ENCODE measurements at places on chromosomes 7 and 10.

GRCh38 chr7:92815412-92815811, 21.0 kb downstream of the CDK6 start:
- no peak for DNase-seq

DNA sequence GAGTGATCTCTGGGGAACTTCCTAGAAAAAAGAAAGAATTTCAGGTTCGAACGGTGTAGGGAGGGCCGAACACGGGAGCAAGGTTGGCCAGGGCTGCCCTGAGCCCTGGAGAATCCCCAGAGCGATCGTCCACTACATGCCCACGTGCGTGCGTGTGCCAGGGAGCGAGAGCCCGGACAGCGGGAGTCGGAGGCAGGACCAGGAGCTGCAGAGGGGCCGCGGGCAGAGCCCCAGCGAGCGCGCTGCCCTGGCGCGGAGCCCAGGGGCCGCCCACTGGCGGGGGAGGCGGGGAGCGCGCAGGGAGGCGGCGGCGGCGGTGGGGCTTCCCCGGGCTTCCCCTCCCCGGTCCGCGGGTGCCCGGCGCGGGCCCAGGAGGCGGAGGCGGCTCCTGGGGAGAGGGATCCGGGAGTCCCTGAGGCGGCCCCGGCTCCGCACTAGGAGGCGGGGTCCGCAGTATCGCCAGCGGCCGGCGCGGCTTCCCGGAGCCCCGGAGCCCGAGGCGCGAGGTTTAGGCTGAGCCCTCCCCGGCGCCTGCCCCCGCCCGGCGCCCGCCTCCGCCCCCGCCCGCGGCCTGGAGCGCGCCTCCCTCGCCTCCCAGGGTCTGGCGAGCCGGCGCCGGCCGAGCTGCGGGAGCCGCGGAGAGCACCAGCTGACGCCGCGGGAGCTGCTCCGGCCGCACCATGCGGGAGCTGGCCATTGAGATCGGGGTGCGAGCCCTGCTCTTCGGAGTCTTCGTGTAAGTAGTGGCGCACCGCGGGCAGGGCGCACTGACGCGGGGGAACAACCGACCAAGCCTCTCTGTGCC, at the start of gene PLPP4:
Gene PLPP4, plus strand, starts transcription at position 602 of the 805 bp plus-strand sequence. Its CDS starts 79 bp downstream, at position 681.
- DNase-seq = peak; percentile 51

DNA sequence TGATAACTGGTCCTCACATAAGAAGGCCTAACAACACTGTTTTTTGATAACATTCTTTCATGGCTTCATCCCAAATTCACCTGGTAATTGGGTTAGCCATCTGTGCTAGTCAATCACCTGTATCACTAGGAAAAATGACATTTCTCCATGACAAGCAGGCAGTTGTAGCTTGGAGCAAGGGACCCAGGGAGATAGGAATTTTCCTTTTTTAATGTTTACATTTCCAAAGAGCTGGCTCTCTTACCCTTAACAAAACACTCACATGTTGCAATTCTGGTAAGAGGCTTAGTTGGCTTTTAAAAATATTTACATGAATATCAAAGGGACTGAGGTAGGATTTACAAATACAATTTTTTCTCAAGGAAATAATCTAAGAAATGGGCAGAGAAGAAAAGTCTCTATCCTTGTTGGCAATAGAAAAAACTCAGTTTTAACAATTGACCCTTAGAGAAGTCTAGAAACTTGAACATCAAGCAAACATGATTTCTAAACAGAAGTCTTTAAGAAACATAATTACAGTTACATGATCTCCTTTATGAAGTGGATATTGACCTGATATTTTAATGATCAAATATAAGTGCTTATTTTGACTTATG, 16.1 kb upstream of the AKR1C1 start:
- DNase-seq = no peak

DNA sequence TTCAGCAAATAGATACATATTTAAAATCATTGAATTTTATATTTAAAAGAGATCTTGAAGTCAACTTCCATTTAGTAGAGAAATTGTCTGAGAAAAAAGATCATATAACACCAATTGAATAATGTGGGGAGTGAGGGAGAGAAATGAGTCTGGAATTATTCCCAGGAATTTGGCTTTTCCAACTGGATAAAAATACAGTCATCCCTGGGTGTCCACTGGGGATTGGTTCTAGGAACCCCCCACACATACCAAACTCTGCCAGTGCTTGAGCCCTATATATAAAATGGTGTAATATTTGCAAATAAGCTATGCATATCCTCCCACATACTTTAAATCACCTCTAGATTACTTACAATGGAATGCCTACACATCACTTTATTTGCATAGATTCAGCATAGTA, 162.8 kb upstream of the SEMA3C start:
- DNase-seq = no peak

GRCh38 chr7:116447966-116448839, 51.3 kb upstream of the CAV2 start:
- DNase-seq = no peak

GRCh38 chr7:779480-779879, 52.4 kb upstream of the PRKAR1B start:
- DNase-seq = no peak

GRCh38 chr10:32692174-32692573, 246.2 kb downstream of the CCDC7 start:
- DNase-seq = no peak

DNA sequence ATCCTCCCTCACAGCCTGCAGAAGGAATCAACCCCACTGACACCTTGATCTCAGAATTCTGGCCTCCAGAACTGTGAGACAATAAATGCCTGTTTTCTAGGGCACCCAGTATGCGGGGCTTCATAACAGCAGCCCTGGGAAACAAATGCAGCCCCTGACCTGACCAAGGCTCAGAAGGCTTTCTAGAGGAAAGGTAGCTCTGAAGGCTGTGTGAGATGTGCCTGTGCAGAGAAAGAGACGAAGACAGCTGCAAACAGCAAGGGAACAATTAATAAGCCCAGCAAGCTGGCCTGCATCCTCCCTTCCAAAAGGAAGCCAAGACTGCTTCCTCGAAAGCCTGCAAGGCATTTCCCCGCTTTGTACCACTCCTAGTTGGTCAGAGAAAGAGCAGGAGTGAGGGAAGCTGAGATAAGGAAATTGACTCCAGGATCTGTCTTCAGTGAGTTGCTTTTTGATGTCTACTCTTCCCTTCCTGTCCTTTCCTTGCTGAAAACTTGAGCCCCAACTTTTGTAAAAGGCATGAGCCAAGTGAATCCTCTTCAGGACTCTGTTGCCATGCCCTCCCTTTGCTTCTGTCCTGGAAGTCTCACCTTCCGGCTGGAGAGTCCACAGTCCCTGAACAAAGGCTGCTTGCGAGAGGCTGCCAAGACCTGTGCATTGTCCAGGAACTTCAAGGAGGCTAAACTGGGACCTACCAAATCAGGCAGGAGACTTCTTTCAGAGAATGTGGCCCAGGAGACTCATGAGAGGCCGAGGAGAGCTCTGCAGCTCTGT, 71.2 kb upstream of the ARID5B start:
- DNase-seq = no peak

GRCh38 chr7:55086413-55087201, 67.8 kb downstream of the EGFR start:
- DNase-seq = peak; percentile 5

- DNase-seq = no peak
Measured at GRCh38 chr7:128211626-128212025, 29.5 kb upstream of the LEP start.

GRCh38 chr10:51640120-51640819, 59.1 kb downstream of the CSTF2T start:
- no peak for DNase-seq

GRCh38 chr10:126906704-126907422, 1.6 kb downstream of the DOCK1 start:
- DNase-seq = no peak

DNA sequence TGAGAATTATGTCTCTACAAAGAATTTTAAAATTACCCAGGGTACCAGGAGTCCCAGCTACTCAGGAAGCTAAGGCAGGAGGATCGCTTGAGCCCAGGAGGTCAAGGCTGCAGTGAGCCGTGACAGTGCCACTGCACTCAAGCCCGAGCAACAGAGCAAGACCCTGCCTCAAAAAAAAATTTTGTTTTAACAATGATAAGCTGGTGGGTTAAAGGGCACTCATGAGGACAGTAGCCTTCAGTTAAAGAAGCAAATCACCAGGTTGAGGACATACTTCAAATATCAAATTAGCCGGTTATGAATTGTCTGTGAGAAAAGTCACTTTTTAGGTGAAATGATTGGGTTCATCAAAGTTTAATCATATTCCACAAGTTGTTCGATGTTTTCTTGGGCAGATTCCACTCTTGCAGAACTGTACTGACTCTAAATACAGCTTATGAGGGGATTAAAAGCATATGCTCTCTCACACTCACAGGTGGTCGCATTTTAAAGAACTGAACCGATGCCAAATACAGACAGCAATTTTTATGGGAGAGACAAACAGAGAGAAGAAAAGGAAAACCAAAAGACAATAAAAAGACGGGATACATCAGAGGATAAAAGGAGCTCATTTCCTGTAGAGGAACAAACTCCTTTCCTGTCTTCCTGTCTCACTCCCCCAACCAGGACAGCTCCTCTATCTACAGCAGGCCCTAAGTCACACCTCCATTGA, 582.8 kb upstream of the NRP1 start:
- no peak for DNase-seq

DNA sequence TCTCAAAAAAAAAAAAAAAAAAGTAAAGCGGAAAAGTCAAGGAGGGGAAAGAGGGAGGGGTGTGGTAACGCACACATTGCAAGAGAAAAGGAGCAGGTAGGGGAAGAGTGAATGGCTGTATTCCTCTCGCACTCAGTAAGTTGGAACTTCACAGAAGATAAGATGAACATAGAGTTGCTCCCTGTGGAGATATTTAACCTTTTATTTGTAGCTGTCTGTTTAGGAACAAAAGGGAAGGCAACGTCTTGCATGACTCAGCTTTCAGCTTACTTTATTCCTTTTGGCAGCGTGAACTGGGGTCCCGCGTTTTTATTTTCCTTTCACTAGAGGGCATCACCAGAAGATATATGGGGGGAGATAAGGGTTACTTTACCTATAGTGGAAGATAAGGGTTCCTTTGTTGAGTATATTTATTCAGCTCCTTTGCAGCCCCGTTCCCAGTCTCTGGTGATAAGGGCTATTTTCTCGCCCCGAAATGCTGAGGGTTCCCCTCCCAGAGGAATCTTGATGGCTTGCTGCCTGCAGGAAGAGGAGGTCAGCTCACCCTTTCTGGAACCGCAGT, 78.5 kb downstream of the APBB1IP start:
- DNase-seq = peak; percentile 22

DNA sequence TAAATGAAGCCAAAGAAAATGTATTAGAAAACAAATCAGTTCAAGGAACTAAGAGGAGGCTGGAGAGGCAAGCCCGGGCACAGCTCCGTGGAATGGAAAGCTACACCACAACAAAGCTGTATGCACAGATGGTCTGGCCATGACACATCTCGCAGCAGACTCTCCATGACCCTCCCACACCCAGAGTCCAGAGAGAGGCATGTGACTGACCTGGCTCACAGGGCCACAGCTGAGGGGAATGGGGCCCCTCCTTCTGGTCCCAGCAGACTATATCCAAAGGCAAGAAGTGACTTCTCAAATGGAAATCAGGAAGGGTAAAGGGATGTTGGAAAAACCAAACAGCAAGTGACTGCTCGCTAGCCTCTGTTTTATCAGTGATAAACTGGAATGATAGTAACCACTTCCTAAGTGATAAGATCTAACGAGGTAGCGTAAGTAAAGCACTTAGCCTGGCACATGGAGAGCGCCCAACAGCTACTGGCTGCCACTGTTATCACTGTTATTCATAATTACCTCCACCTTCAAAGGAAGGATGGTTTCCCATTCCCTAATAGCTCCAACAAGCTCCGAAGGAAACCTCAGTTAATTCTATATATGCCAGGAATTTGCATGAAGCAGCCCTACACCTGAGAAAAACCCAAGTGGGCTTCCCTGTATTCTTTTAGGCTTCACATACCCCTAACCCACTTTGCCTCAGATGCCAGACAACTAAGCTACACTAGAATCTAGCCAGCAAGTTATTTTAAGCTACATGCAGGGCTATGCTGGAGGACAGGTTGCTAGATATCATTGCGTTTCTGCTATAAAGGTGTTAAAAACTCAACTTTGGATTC, 8.4 kb downstream of the OSBPL3 start:
- peak; percentile 60 for DNase-seq

DNA sequence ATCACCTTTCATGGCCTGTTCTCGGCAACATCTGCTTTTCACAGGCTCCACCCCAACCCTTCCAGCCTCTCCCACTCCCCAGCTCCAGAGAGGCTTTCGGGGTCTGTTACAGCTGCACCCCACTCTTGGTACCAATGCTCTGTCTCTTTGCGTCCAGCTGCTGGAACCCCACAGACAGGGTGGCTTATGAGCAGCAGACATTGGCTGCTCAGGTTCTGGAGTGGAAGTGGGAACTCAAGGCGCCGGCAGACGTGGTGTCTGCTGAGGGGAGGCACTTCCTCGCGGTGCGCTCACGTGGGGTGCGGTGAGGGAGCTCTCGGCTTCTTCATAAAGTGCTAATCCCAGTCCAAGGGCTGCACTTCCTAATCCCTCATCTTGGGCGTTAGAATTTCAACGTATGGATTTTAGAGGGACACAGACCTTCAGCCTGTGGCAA, 185.7 kb downstream of the ELFN1 start:
- peak; percentile 52 for DNase-seq

GRCh38 chr7:112880818-112881418, 90.7 kb upstream of the TMEM168 start:
- DNase-seq = no peak

- DNase-seq = peak; percentile 38
Measured at GRCh38 chr10:42428534-42428933, 209.8 kb downstream of the ZNF33B start.

DNA sequence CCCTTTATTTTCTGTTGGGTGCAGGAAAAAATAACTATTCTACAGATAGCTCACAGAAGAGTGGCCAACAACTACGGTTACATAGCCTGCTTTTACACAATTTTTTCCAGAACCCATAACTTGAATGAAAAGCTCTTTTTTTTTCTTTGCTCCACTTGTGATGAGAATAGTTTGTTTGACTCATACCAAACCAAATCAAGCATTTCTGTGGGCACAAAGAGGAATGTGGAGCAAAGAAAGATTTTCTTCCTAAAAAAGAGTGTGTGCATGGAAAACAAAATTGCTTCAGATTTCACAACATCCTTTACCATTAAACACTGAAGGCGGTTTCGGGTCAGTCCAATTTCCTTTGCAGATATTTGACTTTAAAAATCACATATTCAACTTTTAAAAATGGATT, 54.8 kb upstream of the RAB11FIP2 start:
- DNase-seq = no peak

GRCh38 chr10:88889559-88890337, 9.7 kb downstream of the STAMBPL1 start:
- DNase-seq = no peak

- peak; percentile 10 for DNase-seq
Measured at GRCh38 chr7:47807126-47807525, 141.1 kb downstream of the PKD1L1 start.

DNA sequence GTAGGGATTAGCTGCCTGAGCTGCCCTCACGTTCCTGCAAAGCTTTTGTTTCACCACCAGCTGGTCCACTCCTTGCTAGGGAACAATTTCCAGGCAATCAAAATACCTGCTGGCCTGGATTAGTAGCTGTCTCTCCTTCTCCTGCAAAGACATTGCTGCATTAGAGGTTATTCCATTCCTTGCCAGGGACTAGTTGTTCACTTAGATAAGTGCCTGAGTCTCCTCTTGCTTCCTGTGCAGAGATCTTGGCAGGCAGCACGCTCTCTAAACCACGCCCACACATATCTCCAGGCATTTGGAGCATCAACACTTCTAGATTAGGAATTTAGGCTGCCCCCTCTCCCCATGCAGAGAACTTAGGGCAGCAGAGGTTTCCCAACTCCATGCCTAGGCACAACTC, 150.4 kb upstream of the SMIM30 start:
- peak; percentile 18 for DNase-seq

All from hematopoietic multipotent progenitor cell treated with erythropoietin and hydrocortisone succinate and interleukin-3 and kit ligand, for 4 days (in vitro differentiated cells).